ENCODE measurements at places on chromosomes 13 and 19. TPM values are rescaled to one million over a fixed set of nuclear protein-coding genes. Genes with fewer than 3 reads are reported as not detected.

The CA11 gene
- total RNA-seq = 2.1 TPM

The MED4 gene
- total RNA-seq = 23.5 TPM

The ALOX5AP gene
- 0.25 TPM for total RNA-seq

The EPSTI1 gene
- total RNA-seq = 2.4 TPM

The STXBP2 gene
- 6.2 TPM for total RNA-seq

Data from uterine smooth muscle cell (primary cell).